ENCODE measurements at places on chromosomes 12 and 14.

GRCh38 chr12:8609061-8609570, 3.5 kb downstream of the AICDA start:
- DNase-seq = no peak

- DNase-seq = no peak
Observed at GRCh38 chr12:18849761-18850160, 111.8 kb downstream of the CAPZA3 start.

GRCh38 chr14:99201351-99202073, 70.5 kb downstream of the BCL11B start:
- no peak for DNase-seq

DNA sequence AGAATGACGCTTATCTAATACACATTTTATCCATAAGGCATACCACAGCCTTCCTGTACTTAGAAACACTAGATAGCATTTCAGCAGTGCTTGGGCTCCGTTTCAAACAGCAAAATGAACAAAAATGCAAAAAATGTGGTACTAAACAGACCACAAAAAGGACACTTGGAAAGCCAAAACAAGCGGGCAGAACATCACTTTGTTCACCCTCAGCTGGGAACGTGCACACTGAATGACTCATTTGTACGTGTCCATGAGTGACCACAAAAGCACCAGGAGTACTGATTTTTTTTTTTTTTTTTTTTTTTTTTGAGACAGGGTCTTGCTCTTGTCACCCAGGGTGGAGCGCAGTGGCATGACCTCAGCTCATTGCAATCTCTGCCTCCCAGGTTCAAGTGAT, 8.9 kb upstream of the FOXN3 start:
- no peak for DNase-seq

DNA sequence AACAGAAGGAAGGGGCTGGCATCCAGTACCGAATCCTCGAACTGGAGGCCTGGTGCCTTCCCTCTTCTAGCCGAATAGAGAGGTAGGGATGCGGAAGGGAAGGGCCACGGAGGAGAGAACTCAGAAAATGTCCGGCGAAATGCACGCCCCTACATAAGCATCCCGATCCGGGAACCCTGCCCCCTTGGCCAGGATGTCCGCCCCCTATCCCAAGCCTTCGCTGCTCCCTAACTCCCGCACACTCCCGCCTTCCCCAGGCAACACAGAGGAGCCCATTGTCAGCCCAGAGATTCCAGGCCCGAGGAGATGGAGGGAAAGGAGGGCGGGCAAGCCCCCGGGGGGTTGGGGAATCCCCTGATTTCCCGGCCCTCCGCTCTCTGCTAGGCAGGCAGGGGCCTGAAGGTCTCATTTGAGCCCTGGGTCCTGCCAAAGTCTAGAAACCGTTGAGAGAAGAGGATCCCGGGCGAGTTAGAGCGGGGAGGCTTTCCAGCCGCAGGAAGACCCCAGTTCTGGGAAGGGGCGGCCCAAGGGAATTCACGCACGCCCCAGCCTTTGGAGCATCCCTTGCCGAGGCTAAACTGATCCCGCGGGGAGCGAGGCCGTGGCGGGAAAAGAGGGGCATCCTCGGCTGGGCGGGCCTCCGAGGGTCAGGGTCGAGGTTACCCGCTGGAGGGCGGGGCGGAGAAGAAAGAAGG, 569 bp upstream of the ARHGEF40 start:
- no peak for DNase-seq

DNA sequence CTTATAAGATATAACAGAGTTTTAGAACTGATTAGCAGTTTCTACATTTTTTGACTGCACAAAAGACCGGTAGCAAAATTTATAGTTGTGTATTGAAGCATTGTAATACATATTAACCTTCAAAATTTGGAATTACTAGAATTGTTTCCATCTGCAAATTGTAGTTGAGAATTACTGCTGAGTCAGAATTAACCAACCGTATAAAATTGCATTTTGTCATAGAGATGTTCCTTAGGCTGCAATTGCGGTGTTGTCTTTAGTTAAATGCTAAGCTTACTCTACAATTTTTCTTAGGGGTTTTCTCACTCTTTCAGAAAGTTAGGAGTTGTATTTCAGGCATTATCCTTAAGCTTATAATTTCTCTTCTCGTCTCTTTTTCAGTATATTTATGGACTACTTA, 132.2 kb downstream of the PLEKHA5 start:
- DNase-seq = no peak

- DNase-seq = no peak
Observed at GRCh38 chr12:12230275-12230674, 36.6 kb downstream of the LRP6 start.

GRCh38 chr14:53355581-53356112, 202.5 kb upstream of the DDHD1 start:
- DNase-seq = no peak

DNA sequence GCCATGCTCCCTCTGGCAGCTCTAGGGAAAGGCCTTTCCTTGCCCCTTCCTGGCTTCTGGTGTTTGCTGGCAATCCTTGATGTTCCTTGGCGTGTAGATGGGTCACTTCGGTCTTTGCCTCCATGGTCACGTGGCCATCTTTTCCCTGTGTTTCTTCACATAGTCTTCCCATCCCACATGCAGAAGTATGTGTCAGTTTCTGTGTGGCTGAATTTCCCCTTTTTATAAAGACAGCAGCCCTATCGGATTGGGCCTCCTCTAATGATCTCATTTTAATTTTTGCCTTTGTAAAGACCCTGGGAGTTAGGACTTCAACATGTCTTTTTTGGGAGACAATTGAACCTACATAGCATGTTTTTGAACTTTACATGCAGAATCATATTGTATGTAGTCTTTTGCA, 107.2 kb upstream of the FGD4 start:
- no peak for DNase-seq

- no peak for DNase-seq
Observed at GRCh38 chr14:81172881-81173280, 47.9 kb downstream of the GTF2A1 start.

DNA sequence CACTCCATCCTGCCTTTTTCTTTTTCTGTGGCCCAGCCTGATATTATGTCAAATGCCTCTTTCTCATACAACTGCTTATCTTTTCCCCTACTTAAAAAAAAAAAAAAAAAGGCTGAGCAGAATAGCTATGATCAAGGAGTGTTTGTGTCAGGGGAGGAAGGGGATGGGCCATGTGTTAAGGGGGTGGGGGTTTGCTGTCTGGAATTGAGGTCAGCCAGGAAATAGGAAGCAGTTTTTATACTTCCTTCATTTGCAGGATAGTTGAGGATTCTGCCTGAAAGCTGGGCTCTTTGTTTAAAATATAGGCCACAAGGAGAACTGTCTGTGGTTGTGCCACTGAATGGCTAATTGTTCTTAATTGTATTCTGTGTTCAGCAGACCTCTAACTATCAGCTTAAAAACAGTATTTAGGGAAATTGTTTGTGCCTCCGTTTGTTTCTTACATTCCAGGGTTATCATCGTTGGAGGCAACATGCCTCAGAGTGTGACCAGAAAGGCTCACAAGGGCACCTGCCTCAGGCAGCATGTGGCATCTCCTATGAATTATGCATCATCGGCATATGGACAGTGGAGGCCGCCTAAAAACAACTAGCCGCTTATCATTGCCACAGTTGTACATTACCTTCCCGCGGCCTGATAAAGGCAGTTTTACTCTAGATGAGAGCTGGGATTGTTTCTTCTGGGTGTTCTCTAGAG, 96.0 kb downstream of the SRGAP1 start:
- DNase-seq = no peak

DNA sequence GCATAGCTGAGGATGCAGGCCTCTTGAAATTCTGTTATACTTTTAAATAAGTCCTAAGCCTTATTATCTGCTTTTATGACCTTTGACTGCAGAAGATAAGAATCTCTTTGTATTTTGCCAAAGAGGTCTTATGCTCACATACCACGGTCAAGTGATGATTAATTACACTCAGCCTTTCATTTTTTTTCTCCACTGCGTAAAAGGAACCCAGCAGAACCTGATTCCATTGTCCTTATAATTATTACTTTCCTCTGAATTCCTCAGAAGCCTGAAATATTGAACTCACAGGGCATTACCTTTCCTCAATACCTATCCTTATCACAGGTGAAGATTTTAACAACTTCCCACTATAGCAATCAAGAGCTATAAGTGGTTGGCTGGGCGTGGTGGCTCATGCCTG, 498.7 kb upstream of the RPL10L start:
- no peak for DNase-seq

GRCh38 chr14:55819610-55820304, 239.8 kb downstream of the KTN1 start:
- DNase-seq = no peak

- DNase-seq = no peak
Observed at GRCh38 chr14:30869551-30870155, 4.7 kb upstream of the COCH start.

DNA sequence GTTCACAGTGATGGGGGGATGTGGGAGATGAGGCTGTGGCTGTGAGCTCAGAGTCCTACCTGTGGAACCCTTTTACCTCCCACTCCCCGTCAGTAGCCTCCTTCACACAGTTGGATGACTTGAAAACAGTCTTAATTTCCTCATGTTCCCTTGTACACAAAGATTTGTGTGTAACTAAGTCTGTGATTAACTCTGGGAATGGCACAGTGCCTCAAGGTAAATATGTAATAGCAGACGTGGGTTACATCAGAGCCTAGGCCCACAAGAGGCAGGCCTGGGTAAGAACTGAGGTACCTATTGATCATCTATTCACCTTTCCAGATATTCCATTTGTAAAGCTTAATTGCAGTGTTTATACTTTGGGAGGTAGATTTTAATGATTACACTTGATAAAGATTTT, 5.8 kb upstream of the IGF1 start:
- DNase-seq = no peak

GRCh38 chr12:32743264-32743663, 12.4 kb downstream of the YARS2 start:
- no peak for DNase-seq

All from omental fat pad (tissue), 4 donors.